ENCODE measurements at places on chromosomes 12 and 14. TPM values are rescaled to one million over a fixed set of nuclear protein-coding genes. Genes with fewer than 3 reads are reported as not detected.

The LGR5 gene
- total RNA-seq: 1.7 TPM

The CD163 gene
- under 0.01 TPM for total RNA-seq

The CNOT2 gene
- 119 TPM for total RNA-seq

The RNF41 gene
- 99.3 TPM for total RNA-seq

The C14orf39 gene
- total RNA-seq: not detected

The AP4S1 gene
- total RNA-seq: 4.8 TPM

The DDN gene
- 0.38 TPM for total RNA-seq

The GPRC5D gene
- not detected for total RNA-seq

The GCH1 gene
- total RNA-seq: 1.9 TPM

The SIRT4 gene
- 0.96 TPM for total RNA-seq

The RAB15 gene
- 1.7 TPM for total RNA-seq

The TPPP2 gene
- total RNA-seq: not detected

The HOMEZ gene
- total RNA-seq: 2.5 TPM

The SAMD15 gene
- total RNA-seq: 2.5 TPM

The P2RX7 gene
- under 0.01 TPM for total RNA-seq

The KLRK1 gene
- total RNA-seq: not detected
